Stimulated activated naive CD8-positive, alpha-beta T cell treated with anti-CD3 and anti-CD28 coated beads, Interleukin-15, Interleukin-2, amounts not matched to agents 100 U/mL and 50 U/mL, for 24 hours (primary cell): ENCODE measurements at places on chromosomes 1 and 21.

- peak; percentile 22 for DNase-seq
Measured at GRCh38 chr1:212979340-212980122, 29.2 kb downstream of the VASH2 start.

DNA sequence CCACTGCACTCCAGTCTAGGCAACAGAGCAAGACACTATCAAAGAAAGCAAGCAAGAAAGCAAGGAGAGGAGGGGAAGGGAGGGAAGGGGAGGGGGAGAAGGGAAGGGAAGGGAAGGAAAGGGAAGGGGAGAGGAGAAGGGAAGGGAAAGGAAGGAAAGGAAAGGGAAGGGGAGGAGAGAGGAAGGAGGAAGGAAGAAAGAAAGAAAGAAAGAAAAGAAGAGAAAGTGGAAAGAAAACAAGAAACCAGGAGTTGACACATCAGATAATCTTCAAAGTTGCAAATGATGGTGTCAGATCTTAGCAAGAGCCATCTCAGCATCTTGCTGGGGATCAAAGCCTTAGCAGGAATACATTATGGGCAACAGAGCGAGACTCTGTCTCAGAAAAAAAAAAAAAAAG lies 14.9 kb upstream of the CDA start:
- DNase-seq = no peak

DNA sequence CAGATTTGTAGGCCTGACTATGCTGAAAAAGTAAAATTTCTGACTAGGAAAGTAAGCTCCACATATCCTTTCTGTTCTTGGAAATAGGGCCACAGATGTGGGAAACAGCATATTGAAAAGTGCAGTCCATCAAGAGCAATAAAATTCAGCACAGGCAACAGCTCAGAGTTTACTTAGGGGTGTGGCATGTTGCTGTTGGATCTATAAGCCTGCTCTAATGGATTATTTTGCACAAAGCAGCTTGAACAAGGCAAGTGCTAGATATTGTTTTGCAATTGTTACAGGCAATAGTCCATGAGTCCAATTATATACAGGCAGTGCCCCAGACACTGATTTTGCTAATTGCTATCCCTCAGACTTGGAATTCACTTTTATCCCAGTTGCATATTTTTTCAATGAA lies 289.8 kb upstream of the SNX7 start:
- DNase-seq = no peak

GRCh38 chr1:243234978-243235647 lies 20.0 kb downstream of the CEP170 start:
- DNase-seq = no peak

DNA sequence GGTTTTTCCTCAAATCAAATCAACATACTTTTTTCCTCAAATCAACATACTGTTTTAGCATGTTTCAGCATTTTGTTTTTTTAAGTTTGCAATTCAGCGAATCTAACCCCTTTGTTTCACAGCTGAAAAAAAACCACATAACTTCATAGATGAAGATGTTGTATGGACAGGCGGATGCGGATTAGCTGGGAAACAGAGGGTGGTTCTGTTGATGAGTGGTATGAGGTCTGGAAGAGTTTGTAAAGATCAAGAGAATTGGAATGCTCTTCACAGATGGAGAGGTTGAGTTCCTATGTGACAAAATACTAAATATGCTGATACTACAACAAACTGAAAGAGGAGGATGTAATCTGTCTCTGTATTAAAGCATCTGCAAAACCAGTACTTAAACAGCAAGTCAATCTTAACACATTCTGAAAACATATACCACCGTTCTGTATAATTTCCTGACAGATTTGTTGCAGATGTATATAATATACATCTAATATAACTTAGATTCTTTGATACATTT lies 10.6 kb upstream of the LEPR start:
- no peak for DNase-seq

DNA sequence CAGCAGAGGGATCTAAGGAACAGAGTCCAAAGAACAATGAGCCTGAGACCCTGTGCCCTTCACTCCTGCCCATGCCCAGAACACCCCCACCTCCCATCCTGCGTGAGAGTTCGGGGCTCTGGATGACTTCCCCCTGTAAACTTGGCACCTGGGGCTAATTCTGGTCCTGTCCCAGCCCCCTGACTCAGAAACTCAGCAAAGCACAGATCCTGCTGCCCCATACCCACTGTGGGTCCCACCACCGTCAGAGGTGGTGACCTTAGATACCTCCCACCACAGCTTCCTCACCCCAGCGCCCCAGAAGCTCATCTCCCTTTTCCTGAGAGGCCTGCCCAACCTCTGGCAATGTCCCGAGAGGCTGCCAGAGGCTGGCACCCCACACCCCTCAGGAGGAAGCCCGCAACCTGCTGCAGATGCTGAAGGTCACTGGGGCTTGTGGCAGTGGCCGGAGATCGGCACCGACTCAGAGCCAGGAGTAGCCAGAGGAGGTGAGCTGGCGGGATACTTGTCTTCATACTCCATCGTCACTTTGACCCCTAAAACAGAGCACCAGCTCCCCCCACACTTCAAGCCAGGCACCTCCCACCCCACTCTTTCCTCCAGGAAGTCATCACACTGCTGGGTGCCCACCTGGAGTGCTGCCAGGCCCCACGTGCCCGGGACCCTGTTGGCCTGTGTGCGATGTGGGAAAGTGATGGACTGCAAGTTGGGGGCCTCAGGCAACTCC lies 111.6 kb upstream of the IFFO2 start:
- DNase-seq = no peak

DNA sequence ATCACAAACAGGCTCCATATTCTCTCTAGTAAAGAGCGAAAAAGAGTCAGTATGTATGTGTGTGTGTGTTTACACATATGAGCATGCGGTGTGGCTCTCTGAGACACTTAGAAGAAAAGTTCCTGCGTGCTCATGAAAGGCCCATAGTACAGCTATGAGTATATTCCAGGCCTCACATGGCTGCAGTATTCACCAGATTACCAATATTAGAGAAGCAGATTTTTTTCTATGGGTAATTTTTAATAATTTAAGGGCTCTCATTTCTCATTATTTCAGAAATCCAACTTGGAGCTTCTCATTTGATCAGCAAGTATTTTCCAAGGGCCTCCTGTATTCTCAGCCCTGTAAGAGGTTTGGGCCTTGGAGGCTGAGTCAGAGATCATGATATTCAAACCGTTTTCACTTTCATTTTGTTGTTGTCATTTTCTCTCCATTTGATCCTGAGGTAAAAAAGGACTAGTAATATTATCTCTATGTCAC lies 232.9 kb upstream of the SGIP1 start:
- peak; percentile 40 for DNase-seq

GRCh38 chr1:167003711-167004110 lies 14.6 kb downstream of the MAEL start:
- no peak for DNase-seq

DNA sequence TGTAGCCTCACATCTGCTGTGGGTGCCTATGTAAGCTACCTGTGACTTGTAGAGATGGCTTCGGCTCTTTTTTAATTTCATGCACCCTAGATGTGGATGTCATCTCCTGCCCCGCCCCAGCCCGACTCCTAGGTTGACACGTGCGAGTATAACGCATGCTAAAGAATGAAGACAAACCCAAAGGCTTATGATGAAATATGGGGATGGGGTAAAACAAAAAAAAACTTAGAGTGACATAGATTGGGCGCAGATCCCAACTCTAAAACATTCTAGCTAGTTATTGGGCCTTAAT lies 613 bp upstream of the ERO1B start:
- peak; percentile 49 for DNase-seq

DNA sequence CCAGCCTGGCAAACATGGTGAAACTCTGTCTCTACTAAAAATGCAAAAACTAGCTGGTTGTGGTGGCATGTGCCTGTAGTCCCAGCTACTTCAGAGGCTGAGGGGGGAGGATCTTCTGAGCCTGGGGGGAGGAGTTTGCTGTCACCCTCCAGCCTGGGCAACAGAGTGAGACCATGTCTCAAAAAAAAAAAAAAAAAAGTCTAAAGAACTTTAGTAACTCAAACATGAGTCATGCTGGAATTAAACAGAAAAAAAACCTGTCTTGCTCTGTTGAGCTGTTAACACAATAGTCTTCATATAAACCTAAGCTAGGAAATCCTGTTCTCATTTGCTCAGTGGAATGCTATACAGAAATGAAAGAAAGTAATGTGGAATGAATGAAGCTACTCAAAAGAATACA lies 16.7 kb upstream of the DISP1 start:
- no peak for DNase-seq

DNA sequence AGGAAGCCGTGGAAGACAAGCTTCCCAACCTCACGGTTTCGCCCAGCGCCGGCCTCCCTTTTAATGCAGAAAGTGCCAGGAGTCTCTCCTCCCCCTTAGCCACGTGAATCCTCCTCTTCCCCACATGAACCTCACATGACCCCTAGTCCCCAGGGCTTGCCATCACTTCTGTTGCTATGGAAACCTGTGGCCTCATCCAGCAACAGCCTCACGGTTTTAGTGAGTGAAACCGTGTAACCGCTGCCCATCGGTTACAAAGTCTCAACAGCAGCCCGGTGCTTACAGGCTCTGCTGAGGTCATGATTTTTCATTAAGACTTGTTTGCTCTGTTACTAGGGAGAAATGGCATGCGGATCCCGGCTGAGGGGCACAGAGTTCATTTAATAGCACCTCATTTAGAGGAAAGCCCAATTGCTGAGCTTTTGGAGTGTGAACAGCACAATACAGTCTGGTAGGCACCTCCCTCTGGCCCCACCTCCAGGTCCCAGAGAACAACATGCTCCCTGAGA lies 143.2 kb upstream of the BACE2 start:
- no peak for DNase-seq

DNA sequence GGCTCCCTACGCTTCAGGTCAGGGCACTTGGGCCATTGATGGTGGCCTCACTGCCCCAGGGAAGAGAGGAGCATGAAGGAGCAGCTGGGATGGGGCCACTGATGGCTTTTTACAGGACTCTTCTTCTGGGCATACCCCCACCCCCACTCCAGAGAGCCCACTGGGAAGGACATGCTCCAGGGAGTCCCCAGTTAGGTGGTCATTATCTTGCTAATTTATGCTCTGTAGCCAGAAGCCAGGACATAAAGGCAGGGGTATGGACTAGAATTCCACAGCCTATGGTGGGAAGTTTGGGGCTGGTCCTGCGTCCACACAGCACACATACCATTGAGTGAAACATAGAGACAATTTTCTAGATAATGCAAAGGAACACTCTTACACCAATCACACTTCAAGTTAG lies 8.8 kb upstream of the GRIK3 start:
- DNase-seq = no peak

DNA sequence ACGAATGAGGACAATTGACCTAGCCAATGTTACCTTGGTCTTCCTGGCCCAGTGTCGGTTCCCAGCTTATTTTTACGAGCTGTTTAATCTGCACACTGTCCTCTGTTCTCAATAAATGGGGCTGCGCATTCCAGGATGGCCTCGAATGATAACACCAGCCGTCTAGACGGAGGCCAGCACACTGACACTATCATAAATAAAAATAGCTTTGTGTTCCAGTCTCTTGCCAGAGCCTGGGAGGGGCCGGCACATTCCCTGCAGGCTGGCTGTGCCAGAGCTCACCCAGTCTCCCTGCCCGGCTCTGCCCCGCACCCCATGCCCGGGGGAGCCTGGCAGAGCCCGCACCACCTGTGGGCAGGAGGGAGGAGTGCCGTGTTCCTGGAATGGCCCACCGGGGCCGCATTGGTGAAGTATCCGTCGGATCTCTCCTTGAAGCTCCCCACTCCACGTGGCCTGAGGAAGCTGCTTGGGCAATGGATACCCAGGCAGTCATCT lies 92.1 kb downstream of the SPSB1 start:
- DNase-seq = no peak

DNA sequence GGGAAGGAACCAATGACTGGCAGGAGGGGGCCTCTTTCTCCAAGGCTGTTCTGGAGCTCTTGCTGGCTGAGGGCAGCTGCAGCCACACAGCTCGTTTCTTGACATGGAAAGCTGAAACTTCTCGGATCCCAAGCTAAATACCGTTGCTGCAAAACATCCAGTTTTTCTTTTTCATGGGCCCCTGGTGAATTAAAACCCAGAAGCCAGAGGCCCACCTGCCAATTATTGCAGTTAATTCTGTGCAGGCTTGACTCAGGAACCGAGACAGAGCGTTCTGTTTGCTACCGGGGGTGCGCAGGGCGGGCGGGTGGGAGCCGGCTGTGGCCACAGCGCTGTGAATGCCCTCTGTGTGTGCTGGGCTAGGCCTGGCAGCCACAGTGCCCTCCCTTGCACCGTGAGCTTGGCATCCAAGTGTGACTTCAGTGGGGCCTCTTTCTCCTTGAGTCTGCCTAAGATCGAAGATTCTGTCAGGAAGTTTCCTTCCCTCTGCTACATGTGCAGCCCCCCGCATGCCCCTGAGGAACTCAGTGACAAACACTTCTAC lies 19.9 kb upstream of the KCNE2 start:
- DNase-seq = no peak

- no peak for DNase-seq
Measured at GRCh38 chr1:116558140-116558549, 12.7 kb downstream of the CD58 start.

DNA sequence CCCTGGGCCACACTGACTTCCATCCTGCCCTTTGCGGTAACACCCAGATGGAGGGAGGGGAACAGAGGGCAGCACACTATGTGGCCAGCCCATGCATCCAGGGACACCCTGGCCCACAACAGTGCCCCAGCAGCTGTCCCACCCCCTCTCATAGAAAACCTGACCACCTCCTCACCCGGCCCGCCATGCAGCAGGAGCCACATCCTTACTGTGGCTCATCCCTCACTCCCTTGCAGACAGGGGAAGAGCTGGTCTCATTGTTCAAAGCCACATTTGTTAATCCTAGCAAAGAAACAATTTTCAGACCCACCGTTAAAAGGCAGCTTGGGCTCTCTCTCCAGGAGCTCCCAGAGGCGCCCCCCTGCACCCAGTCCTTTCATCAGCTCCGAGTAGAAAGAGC lies 23.2 kb upstream of the NUP133 start:
- DNase-seq = no peak

- DNase-seq = no peak
Measured at GRCh38 chr1:155191904-155192303, 15.8 kb downstream of the THBS3 start.

GRCh38 chr1:157993147-157993917 lies at the start of gene KIRREL1:
TSS of gene KIRREL1 (plus strand) at chr1:157993645. CDS start at chr1:157993677, 32 bp downstream.
- DNase-seq = no peak

DNA sequence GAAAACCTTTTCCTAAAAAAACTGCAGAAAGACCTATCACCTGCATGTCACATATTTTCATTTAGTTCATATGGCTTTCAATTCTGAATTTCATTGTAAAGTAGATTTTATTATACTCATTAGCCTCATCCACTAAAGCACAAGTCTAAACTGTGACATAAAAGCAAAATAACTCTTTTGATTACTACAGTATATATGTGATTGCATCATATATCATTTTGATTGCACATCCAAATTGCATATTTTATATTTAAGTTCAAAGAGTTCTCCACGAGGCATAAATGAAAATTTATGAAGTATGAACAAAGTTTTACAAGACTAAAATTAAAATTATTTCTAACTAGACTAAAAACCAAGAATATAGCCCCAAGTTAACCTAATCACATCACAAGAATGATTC lies 19.3 kb downstream of the PALMD start:
- no peak for DNase-seq

GRCh38 chr1:59431566-59432294 lies 134.8 kb downstream of the FGGY start:
- no peak for DNase-seq

- no peak for DNase-seq
Measured at GRCh38 chr1:198481661-198482060, 58.8 kb downstream of the ATP6V1G3 start.
